Left ventricle myocardium superior (tissue), 1 donor: ENCODE measurements at places on chromosomes 11 and 22. TPM values are rescaled to one million over a fixed set of nuclear protein-coding genes. Genes with fewer than 3 reads are reported as not detected.

GRCh38 chr11:70851907-70852306, 400.5 kb downstream of the SHANK2 start:
- no peak for DNase-seq

The GLYAT gene
- total RNA-seq: 0.59 TPM

The PNPLA3 gene
- 0.25 TPM for total RNA-seq

DNA sequence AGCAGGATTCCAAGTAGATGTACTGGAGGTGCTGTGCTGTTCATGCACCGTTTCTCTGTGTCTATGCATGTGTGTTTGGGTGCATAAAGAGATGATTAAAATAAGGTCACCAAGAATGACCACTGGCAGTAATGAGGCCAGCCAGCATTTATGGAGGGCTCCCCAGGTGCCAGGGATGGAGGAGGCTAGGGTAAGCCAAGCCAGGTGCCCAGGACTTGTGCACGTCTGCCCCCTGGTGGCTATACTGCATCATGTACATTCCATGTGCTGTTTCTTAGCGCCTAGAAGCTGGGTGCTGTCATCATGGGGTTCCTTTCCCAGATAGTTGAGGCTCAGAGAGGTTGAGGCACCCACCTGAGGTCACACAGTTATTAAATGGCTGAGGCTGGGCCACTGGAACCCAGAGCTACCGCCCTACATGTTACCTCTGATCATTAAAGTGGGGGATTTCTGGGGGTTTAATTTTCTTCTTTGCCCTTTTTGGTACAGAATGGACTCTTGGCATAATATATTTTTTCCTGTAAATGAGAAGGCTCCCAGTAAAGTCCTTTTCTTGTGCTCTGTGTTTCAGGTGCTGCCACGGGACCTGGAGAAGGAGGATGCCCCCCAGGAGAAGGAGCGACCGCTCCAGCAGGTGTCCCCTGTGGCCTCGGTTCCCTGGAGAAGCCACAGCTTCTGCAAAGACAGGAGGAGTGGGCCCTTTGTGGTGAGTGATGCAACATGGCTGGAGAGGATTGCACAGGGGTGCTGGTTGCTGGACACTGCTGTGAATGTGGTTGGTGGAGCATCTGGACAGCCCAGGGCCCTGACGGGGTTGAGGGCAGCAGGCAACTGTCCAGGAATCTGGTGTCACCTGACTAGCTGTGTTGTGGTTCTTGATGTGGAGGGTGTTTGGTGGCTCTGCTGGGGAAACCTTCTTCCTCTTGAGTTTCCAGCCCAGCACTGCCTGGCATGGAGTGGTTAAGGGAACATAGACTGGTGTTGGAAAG, 96.4 kb downstream of the KIAA1671 start:
- peak; percentile 74 for DNase-seq

DNA sequence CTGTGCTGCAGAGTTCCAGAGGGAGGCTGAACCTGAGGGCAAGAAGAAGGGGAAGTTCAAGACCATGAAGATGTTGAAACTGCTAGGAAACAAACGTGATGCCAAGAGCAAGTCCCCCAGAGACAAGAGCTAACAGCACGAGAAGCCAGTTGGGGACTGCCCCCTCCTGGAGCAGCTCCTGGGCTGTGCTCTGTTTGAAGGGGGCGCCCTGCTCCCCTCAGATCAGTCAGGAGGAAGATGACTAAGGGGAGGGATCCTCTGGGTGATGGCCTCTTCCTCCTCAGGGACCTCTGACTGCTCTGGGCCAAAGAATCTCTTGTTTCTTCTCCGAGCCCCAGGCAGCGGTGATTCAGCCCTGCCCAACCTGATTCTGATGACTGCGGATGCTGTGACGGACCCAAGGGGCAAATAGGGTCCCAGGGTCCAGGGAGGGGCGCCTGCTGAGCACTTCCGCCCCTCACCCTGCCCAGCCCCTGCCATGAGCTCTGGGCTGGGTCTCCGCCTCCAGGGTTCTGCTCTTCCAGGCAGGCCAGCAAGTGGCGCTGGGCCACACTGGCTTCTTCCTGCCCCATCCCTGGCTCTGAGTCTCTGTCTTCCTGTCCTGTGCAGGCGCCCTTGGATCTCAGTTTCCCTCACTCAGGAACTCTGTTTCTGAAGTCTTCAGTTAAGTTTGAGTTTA, 12.6 kb downstream of the C22orf23 start:
- DNase-seq: no peak

The C1QTNF6 gene
- 1.1 TPM for total RNA-seq

GRCh38 chr11:64790205-64791095, 12.1 kb upstream of the SF1 start:
- DNase-seq: no peak

DNA sequence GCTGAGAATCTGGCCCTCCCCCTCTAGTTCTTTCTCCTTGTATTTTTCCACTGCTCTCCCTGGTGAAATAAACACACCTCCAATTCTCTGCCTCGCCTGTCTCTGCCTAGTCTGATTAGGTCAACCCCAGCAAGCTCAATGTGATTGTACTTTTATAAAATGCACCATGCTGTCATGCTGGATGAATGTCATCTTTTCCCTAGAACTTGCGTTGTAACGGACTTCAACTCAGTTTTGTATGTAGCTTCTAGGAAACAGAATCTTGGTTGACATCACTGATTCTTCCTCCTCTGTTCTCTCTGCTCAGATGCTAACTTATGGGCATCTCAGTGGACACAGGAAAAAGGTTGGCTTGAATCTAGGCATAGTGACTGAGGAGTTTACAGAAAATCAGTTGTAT, 261.9 kb upstream of the ISX start:
- no peak for DNase-seq

GRCh38 chr11:61141601-61142028, 19.6 kb downstream of the VPS37C start:
- peak; percentile 66 for DNase-seq

- DNase-seq: no peak
Observed at GRCh38 chr11:45041596-45041995, 90.9 kb upstream of the TP53I11 start.

DNA sequence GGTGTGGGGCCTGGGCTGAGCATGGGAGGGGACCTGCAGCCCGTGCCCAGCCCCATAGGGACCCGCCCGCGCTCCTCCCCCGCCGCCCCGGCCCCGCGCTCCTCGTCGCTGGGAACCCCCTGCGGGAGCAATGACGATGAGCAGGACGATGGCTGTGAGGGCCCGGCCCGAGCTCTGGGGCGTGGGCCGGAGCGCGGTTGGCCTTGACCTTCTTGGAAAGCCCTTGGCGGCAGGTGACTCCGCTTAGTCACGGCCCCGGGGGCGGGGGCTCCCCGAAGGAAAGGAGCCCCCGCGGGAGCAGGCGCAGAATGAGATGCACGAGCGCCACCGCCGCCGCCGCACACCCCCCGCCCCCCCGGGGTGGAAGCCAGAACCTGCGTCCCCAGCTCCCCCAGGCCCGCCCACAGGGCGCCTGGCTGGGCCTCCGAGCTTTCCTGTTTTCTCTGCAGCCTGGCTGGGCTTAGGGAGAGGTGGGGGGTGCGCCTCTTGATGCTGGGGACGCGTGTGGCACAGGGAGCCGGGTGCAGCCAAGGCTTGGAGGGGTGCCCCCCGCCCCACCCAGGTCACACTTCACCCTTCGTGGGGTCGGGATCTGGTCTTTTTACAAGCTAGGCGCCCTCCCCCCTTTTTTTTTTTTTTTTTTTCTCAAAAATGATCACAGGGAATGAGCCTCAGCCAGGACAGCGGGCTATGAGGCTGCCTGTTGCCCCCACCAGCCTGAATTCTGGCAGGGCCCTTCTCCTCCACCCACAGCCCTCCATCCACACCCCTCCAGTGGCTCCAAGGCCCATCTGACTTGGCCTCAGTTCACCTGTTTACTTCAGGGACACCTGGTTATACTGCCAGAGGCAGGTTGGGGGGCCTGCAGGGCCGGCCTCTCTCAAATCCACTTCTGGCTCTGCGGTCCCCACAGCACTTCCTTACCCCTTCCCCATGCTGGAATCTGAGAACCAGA, 17.9 kb downstream of the CRELD2 start:
- DNase-seq: peak; percentile 95

- no peak for DNase-seq
Observed at GRCh38 chr22:25987948-25988347, 181.3 kb upstream of the SEZ6L start.

DNA sequence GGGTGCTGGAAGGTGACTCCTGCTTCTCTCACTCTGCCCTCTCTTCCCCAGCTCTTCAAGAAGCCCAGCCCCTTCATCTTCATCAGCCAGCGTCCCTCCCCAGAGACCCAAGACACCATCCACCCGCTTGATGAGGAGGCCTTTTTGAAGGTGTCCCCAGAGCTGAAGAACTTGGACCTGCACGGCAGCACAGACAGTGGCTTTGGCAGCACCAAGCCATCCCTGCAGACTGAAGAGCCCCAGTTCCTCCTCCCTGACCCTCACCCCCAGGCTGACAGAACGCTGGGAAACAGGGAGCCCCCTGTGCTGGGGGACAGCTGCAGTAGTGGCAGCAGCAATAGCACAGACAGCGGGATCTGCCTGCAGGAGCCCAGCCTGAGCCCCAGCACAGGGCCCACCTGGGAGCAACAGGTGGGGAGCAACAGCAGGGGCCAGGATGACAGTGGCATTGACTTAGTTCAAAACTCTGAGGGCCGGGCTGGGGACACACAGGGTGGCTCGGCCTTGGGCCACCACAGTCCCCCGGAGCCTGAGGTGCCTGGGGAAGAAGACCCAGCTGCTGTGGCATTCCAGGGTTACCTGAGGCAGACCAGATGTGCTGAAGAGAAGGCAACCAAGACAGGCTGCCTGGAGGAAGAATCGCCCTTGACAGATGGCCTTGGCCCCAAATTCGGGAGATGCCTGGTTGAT, 12.6 kb downstream of the IL10RA start:
- no peak for DNase-seq

DNA sequence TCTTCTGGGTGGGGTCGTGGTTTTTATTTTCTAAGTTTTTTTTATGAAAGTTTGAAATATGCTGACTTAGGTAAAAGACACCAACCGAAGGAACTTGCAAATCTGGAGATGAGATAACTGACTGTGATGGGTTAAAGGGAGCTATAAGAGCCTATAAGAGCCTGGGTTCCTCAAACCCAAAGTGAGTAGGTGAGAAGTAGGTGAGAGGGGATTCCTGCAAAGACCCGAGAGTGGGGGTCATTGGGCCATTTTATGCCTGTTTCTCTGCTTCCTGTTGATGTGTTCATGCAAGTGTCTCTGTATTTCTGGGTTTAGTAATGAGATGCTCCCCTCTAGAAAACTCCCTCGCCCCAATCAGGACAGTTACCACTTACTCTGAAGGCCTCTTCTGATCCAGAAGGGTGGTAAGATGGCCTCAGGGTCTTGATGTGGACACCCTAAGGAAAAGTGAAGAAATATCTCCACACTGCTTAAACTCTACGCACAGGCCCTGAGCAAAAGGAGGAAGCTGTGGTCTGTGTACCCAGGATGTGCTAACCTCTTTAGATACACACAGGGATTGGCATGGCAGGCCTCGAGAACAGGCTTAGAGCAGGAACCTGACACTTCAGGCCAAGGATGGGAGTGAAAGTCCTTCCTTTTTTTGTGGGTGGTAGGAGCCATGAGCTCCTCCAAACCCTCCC, 1.8 kb downstream of the FLI1 start:
- peak; percentile 31 for DNase-seq

DNA sequence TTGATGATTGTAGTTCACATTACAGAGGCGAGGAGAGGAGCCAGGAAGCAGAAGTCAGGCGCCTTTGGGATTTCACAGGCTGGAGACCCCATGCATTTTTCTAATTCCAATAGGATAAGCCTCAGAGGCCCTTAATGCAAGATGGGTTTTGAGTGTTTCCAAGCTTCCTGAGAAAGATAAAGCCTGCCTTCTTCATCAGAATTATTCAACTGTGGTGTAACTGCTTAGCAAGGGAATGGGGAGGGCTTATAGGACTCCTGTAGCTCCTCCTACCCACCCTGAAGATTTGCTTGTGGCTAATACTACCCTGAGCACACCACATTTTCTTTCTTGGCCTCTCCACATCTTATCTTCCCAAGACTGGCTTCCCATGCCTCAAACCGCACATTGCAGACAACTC, 151.1 kb upstream of the ISX start:
- DNase-seq: no peak

The FGF4 gene
- not detected for total RNA-seq
